Retina (tissue), 1 donor: ENCODE measurements at places on chromosomes 7 and 10.
A peak's percentile ranks its signal among the peaks of the same experiment; 100 is the strongest.

DNA sequence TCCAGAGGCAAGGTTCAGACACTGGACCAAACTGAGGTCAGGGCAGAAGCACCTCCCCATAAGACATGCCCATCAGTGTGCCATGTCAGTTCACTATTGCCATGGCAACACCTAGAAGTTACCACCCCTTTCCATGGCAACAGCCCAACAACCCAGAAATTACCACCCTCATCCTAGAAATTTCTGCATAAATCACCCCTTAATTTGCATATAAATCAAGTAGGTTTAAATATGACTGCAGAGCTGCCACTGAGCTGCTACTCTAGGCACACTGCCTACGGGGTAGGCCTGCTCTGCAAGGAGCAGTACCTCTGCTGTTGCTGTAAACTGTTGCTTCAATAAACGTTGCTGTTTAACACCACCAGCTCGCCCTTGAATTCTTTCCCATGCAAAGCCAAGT lies 12.7 kb downstream of the STEAP2 start:
- DNase-seq = no peak

DNA sequence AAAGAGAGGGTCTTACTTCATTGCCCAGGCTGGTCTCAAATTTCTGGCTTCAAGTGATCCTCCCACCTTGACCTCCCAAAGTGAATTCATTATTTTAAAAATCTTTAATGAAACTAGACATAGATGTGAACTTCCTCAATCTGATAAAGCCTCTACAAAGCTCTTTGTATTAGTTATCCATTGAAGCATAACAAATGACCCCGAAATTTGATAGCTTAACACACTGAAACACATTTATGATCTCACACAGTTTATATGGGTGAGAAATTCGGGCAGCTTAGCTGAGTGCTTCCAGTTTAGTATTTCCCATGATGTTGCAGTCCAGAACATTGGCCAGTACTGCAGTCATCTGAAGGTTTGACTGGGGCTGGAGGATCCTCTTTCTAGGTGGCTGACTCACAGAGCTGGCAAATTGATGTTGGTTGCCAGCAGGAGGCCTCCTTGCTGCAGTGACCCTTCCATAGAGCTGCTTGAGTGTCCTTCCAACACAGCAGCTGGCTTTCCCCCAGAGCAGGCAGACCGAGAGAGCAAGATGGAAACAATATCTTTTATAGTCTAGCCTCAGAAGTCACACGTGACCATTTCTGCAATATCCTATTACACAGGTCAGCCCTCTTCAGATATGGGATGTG lies 16.6 kb upstream of the WNT8B start:
- DNase-seq = no peak

- no peak for DNase-seq
These were observed 299.6 kb downstream of the LHFPL3 start for GRCh38 chr7:104628017-104628416.

DNA sequence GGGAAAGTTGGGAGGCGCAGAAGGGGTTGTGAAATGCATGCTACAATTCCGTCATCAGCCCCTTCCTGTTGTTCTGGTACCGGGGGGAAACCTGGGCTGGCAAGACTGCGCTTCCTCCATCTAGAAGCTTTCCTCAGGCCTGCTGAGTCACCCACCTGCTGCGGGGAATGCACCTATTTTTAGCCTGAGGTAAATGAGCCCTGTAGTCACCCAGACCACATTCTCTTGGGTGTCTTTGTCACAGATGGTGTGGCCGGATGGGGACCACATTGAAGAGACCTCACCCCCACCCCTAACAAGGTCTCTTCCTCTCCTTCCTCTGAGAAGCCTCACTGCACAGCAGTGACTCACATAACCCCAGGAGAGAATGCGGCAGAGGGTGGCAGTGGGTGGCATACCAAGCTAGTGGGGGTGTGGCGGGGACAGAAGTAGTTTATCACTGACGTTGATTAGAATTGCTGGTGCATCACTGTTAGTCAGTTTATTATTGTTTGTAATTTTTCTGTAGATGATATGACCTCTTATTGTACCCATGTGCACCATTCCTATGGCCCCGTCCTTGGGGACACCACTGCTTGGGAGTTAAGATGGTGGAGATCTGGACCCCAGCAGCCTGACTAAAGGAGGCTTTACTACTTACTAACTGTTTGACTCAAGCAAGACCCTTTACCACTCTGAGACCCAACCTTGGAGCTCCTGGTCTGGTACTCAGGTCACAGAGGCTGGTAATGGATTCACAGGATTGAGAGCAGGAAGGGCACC lies 83.0 kb upstream of the DUSP5 start:
- no peak for DNase-seq

DNA sequence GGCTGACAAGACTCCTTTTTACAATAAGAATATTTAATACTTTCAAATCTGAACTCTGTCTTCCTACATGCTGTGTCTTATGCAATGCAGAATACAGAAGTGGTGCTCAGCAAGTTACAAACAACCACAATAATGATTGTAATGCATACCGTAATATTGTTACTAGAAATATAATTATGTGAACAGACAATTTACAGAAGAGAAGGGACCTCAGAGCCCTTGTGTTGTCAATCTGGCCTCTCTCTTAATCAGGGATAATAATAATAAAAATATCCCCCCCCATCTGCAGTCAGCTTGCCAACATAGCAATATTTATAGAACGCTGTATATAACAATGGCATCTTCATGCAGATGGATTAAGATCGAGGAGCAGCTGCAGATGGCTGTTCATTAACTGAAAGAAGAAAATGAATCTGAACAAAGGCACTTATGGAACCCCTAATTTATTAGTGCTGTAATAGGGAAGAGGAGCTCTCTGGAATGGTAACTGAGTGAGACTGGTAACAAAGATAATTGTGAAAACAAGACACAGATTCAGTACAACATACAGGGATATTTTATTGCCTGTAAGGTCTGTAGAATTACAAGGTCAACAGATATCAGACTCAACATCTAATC lies 106.3 kb downstream of the TMEM26 start:
- peak; percentile 50 for DNase-seq

DNA sequence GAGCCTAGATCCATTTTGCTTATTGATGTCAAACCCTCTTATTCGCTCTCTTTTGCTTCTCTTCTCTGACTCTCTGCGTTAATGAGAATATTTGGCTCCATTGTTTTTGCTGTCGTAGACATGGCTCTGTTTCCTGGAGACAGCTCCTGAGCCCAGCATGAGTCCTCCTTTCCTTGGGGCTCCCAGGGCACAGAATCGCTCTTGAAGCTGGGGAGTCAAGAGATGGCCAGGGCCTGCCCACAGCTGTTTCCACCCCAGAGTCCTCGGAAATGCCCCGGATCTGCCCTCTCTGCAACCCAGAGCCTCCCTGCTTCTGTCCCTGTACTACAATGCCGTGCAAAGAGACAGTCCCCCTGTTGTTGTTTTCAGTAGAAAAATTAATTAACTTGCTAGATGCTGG lies 566.7 kb upstream of the FOXK1 start:
- DNase-seq = peak; percentile 70

DNA sequence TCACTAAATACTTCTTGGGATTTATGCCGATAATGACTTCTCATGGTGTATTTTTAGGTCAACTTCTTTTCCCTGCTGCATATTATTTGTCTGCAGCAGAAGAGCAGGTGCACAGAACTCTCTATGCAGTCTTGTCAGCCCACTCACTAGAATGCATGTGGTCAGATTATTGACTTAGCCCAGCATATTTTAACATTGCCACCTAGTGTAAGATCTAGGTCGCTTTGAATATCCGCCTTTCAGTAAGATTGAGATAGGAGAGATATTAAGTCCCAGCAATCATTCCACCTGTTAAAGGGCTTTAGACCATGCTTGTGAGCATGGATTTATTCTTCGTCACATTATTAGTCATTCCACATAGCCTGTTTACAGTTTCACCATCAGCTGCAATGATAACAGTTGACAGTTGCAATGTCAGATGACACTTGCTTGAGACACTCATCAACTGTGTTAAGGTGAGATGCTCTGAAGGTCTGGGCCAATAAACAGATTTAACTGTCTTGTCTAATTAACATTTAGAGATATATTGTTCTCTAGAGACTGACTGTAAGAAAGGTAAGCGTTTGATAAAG lies 491.7 kb downstream of the ARL4A start:
- DNase-seq = peak; percentile 25

- no peak for DNase-seq
These were observed 118.8 kb downstream of the HERPUD2 start for GRCh38 chr7:35576031-35576573.

DNA sequence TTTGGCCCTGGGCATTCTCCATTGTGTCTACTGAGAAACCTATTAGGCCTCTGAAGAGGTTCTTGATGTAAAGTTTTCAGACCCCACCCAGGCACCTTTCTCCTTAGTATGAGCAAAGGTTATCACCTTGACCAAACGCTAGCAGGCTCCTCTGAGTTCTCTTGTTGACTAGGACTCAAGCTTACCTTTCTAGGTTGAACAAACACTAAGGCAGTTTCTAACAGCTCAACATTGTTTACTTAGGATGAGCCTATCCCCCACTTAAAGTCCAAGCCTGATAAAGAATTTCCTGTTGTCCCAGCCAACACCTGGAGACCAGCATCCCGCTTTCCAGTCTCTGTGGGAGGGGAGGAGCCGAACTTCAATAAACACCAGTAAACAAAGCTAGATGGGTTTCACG lies 26.3 kb upstream of the ITGB8 start:
- DNase-seq = no peak

- no peak for DNase-seq
These were observed 89.0 kb downstream of the PHTF2 start for GRCh38 chr7:77887567-77887966.

DNA sequence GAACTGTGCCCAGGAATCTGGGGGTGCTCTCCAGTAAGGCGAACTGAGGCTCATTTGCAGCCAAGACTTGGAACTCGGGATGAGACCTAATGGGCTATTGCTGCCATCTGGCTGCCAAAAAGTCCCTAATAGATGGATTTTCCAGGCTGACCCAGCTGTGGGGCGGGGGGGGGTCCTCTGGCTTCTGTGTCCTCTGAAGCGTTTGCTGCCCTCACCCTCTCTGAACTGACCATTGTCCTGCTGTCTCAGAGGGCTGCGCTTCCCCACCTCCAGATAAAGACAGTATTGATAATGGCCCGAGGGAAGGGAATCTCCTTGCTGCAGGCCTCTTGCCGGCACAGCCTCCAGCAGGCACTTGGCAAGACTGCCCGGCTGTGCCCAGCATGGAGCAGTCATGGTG lies 46.6 kb downstream of the CLEC2L start:
- DNase-seq = no peak

DNA sequence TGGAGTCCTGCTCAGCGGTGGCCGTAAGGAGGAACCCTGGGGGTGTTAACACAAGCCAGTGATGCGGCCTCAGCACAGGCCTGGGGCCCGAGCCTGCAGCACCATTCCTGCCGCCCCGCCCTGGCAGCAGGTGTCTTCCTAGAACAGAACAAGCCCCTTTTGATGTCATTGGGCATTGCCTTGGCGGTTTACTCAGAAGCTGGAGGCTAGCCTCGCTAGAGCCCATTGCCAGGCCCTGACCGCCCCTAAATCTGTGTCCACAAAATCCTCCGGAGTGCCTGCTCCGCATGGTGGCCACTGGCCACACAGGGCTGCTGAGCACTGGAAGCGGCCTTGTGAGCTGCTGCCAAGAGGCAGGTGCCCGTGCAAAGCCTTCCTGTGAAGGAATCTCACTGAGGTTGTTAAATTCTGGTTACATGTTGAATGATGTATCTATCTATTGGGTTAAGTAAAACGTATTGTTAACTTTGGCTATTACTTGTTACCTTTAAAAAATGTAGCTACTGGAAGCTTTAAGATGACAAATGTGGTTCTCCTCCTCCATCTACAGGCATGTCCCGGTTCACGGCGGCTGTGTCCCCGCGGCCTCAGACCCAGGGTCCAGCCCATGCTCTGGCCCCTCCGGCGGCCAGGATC lies 1.2 kb upstream of the INPP5A start:
- DNase-seq = peak; percentile 59

- DNase-seq = no peak
These were observed 15.9 kb upstream of the GHITM start for GRCh38 chr10:84123362-84123761.

DNA sequence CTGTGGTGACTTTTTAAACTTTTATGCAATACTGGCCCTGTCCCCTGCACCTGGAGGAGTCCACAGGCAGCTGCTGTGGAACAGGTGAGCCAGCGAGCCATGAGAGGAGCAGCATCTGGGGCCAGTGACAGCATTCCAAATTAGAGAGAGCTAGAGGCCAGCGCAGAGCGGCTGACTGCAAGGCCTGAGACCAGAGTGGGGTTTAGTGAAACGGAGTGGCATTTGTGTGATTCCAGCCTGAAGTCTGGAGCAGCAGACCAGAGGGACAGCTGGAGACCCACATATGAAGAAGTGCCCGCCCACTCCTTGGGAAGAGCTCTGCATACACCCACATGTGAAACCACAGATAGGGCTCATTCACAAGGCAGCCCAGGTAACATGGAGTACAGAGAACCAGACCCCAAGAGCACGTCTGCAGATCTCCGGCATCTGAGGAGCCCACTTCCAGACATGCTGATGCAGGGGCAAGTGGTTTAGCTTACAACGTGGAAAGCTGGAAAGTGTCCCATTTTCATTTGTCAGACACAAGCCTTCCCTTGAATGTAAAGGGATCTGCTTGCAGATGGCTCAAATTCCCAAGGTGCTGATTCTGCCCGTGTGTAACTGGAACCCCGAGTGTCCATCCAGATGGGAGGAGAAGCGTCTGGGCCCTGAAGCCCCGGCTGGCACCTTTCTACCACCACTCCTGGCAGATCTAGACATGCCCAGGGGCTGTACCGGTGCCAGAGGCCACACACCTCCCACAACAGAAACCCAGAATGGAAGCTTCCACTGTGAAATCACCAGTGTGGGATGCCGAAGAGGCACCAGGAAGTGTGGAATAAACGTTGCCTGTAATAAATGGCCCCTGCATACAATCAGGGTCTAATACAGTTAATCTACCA lies 256.0 kb upstream of the TCERG1L start:
- no peak for DNase-seq

DNA sequence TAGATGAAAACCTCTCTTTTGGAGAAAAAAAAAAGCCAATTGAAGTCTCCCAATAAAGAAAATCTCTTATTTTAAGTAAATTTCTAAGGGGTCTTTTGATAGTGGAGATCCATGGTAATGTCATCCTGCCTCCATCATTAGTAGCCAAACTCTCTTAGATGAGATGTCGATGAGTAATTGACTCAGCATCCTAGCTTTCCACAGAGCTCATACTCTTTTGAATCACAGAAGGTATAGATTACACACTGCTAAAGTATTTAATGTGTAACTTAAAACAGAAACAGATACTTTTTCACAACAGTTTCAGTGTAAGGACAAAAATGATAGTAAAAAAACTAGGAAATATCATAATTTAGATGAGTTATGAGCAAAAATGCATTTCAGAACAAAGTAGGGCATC lies 19.4 kb downstream of the MAGI2 start:
- no peak for DNase-seq

GRCh38 chr7:123727071-123727837 lies 21.5 kb downstream of the WASL start:
- no peak for DNase-seq

DNA sequence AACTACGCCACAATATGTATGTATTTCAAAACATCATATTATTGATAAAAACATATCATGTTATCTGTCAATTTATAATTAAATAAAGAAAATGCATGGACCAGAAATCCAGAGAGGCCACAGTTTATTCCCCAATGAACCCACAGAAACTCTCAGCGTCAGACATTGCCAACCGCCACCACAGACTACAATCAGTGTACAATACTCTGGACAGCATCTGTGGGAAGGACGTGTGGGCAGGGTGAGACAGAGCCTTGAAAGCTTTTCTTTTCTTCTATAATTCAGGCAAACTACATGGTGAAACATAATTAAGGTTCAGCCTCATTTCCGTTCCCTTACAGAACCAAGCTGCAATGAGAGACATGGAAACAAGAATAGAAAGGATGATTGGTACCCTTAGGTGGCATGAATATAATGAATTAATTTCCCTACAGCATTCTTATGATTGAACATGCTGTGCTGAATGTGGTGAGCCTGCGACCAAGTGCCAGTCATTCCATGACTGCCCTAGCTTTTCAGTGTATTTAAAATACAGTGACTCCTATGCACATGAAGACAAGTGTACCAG lies 909.3 kb downstream of the SORCS1 start:
- peak; percentile 62 for DNase-seq
